KG1 (cell line): ENCODE measurements at places on chromosomes 1 and 21.
A peak's percentile ranks its signal among the peaks of the same experiment; 100 is the strongest.

DNA sequence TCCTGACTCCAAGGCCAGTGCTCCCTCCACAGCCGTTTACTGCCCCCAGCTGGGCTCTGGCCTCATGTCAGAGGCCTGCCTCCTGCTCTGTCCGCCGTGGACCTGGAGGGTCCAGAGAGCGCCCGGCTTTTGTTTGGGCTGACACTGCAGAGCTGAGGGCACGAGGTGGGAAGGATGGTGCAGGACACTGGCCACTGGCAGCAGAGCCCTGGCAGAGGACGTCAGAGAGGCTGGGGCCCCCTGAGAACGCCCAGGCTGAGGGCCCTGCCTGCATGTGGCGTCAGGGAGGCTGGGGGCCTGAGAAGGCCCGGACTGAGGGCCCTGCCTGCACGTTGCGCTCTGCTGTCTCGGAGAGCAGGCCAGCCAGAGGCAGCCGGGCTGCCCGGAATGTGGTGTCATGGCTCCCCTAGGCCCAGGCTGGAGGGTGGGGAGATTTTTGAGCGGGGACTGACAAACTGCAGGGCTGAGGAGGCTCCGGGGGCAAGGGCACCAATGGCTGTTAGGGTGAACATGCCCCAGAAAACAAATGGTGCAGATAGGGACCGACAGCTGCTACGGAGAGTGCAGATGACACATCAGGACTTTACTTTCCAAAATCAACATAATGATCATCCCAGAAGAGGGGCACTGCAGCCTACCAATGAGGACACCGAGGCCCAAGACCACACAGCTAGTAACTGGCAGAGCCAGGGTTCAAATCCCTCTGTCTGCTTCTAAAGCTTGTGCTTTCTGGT, 31.7 kb downstream of the SLC66A1 start:
- no peak for DNase-seq

DNA sequence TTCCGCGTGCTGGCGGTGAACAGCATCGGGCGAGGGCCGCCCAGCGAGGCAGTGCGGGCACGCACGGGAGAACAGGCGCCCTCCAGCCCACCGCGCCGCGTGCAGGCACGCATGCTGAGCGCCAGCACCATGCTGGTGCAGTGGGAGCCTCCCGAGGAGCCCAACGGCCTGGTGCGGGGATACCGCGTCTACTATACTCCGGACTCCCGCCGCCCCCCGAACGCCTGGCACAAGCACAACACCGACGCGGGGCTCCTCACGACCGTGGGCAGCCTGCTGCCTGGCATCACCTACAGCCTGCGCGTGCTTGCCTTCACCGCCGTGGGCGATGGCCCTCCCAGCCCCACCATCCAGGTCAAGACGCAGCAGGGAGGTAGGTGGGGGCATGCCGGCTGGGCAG, 58.8 kb upstream of the KDM4A start:
- DNase-seq, result no peak

DNA sequence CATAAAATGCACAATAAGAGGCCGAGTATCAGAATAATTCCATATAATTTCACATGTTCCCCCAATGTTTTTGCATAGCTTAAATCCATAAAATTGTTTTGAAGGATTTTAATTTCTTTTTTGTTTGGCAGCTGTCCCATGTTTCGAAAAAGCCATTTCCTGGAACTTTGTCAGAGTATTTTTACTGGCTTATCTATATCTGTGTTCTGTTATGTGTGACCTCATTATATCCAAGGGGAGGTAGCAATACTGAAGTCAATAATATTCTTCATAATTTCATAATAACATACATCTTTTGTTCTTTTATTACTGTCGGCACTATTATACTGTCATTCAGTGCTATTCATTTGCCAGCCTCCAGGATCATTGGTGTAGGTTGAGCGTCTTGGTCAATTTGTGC, 9.4 kb upstream of the BACH1 start:
- no peak for DNase-seq

- no peak for DNase-seq
Measured at GRCh38 chr1:234369784-234370183, 3.5 kb upstream of the COA6 start.

- no peak for DNase-seq
Measured at GRCh38 chr1:46461017-46461808, 28.4 kb upstream of the DMBX1 start.

DNA sequence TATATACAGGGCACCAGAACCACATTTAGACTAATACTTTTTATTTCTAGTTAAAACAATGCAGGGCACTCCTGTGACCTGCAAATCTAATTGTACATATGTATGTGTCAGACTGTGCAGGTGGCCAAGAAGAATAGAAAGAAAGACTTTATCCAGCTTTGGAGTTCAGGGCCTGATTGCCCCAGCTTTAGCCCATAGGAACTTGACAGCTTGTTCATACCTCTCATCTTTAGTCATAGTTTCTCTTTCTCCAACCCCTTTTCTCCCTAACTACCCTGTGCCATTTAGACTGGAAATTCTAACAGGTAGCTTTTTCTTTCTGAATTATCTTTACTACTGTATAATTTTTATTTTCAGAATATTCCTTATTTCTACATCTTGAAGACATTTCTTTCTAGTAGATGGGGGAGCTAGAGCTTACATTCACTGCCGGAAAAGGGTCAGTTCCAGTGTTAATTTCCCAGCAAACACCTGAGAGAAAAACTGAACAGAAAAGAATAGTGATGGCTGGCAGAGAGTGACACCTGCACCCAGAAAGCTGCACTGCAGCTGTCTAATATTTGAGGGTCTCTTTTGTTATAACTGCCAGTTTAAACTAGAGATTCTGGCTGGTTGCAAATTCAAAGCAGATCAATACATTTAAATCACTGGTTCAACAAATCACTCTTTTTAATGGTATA, 8.4 kb downstream of the YBX1 start:
- DNase-seq, result no peak

DNA sequence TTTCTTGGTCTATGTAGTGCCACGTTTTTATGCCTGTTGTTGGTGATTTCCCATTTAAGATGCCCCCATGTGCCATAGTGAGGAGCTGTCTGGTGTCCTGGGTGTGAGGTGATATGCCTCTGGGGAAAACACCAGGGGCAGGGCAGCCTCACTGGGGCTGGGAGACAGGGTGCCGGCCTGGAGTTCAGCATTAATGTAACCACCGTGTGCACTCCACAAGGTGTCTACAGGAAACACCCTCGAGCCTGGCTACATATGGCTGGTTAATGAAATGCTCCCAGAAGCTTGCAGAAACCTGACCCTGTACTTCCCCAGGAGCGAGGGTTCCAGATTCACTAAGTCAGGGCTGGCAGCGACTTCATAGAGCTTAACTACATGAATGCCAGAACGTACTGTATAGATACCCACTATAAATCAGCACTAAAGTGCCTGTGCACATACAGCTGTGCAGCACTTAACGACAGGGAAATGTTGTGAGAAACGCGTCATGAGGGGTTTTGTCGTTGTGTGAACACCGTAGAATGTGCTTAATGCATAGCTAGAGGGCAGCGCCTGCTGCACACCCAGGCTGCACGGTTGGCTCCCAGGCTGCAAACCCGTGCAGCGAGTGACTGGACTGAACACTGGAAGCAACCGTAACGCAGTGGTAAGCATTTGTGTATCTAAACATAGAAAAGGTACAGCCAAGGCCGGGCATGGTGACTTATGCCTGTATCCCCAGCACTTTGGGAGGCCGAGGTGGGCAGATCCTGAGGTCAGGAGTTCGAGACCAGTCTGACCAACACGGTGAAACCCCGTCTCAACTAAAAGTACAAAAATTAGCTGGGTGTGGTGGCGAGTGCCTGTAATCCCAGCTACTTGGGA, 10.4 kb downstream of the TFF2 start:
- no peak for DNase-seq

- no peak for DNase-seq
Measured at GRCh38 chr1:104746994-104747393, 997.3 kb downstream of the AMY1C start.

- DNase-seq, result no peak
Measured at GRCh38 chr1:228684607-228685006, 50.7 kb upstream of the RHOU start.

DNA sequence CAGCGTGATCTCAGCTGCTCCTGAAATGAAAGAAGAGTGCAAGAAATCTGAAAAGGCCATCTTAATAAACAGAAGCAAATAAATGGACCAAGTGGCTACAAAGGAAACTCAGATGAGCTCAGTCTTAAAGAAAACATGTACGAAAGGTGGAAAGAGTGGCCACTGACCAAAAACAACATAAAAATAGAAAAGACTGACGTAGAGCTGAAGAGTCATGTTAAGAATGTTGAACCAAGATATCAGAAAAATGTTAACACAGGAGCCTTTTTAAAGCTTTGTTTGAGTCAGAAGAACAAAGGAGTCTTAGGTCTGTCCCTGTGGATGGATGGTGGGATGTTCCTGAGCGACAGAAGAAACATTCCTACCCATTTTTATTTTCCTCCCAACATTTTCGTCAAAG, 30.8 kb upstream of the ZNF648 start:
- no peak for DNase-seq

GRCh38 chr1:27388337-27389005, 4.0 kb upstream of the GPR3 start:
- DNase-seq, result peak; percentile 64

DNA sequence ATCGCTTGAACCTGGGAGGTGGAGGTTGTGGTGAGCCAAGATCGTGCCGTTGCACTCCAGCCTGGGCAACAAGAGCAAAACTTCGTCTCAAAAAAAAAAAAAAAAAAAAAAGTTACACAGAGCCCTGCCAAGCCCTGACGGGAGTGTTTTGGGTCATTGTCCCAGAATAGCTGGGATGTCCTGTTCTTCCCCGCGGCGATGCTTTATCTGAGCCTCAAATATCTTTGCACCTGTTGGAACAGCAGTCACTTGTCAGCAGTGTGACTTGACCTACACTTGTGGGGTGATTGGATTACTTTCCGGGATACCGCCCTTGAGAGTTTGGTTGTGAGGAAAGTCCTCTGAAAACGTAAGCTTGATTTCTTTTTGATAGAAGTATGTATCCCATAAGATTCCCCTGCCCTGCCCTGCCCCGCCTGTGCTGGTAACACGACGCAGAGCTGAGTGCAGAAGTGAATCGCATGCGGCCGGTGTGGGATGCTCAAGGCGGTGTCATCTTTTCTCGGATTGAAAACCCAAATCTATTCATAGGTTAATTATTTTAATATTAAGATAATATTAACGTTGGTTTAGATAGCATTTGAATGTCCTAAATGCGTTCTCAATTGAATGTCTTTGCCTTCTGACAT, 50.9 kb downstream of the PCNT start:
- DNase-seq, result no peak

GRCh38 chr1:112605633-112606327, 13.2 kb downstream of the ST7L start:
- DNase-seq, result no peak

GRCh38 chr1:172351754-172352161, 68.7 kb upstream of the C1orf105 start:
- DNase-seq, result no peak

- no peak for DNase-seq
Measured at GRCh38 chr1:221845650-221846371, 103.9 kb upstream of the DUSP10 start.

- DNase-seq, result no peak
Measured at GRCh38 chr1:231693361-231694074, 66.9 kb downstream of the DISC1 start.

DNA sequence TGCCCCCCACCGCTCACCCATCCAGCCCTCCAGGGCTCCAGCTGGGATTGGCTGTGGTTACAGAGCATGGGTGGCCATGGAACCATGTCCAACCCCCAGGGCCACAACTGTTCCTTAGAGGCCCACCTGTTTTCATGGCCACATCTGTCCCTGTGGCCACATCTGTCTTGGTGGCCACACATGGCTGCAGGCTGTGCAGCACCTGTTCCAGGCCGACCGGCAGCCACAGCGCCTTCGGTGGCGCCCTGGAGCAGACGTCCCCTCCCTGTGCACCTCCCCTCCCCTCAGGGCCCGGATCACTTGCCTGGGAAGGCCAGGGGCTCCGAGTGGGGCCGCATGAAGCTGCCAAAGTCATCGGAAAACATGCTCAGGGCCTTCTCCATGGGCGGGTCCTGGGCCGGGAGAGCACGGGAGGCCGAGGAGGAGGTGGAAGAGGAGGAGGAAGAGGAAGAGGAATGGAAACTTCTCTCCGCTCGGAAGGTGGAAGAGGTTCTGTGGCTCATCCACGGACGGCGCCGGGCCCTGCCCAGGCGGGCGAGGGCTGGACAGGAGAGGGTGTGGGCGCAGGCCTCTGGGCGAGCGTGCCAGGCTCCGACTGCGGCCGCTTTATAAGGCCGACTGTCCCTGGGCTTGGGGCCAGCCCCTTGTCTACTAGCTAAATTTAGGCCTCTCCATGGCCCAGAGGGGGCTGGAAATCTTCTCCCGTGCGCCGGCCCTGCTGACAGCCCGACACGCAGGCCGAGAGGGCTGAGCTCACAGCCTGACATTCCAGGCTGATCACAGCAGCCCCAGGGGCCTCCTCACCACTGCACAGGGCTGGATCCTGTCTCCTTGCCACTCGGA, at the start of gene HSPB7:
HSPB7 (minus strand) TSS at position 583 of the 843 bp plus-strand sequence; CDS start at position 503, 80 bp downstream.
- DNase-seq, result no peak

- DNase-seq, result peak; percentile 65
Measured at GRCh38 chr1:25819491-25820246, at the start of gene MTFR1L. MTFR1L (plus strand) TSS chr1:25819954; CDS start chr1:25823105, 3,151 bp downstream.

DNA sequence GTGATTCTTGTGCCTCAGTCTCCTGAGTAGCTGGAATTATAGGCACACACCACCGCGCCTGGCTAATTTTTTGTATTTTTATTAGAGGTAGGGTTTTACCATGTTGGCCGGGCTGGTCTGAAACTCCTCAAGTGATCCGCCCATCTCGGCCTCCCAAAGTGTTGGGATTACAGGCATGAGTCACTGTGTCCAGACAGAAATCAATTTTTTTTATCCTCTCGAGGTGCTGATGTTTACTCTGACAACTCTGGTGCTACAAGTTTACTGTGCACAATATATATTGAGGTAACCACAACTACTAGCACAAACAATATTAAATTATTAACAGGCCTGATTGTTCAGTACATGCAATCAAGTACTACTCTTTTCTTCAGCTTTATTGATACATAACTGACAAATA, 39.7 kb downstream of the F13B start:
- no peak for DNase-seq

DNA sequence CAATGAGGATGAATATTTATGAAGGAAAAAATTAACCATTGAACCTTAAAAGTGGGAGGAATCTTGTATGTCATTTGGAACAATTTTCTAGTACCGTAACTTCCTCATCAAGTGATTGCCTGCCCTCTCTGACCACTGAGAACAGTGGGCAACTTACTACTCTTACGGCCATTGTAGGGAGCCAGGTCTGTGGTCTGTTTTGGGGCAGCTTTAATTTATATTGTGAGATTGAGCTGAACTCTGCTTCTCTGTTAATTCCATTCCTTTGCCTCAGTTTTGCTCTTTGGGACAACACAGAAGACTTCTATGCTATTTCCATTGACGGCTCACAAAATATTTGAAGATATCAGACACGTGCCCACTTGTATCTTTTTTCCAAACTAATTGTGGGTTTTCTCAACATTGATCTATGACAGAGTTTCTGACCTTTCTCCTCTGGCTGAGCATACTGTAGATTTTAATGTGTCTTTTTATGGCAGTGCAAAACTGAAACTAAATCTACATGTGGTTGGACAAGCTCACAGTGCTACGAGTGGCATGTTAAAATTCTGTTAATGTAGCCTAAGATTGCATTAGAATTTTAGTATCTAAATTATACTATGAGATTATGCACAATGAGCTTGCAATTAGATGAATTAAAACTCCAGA, 27.8 kb upstream of the ZNF281 start:
- DNase-seq, result no peak
